ENCODE measurements at places on chromosomes 6 and 20.

- DNase-seq = no peak
Observed at GRCh38 chr6:119728935-119729334, 379.4 kb upstream of the MAN1A1 start.

DNA sequence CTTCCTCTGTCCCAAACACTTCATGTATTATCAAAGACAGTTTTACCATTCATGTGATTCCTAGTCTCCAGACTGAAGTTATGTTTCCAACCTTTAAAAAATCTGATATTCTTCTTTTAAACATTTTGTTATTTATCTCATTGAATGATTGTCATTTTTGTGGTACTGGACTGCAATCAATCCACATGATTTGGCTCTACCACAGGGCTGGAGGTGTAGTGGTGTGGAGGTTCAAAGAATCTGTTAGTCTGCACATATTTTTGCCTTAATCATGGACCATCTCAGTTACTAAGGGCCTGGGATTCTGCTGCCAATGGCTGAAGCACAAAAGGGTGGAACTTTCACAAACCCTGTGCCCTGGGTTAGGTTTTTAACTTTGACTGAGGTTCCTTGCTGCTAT, 164.1 kb upstream of the JAG1 start:
- no peak for DNase-seq

DNA sequence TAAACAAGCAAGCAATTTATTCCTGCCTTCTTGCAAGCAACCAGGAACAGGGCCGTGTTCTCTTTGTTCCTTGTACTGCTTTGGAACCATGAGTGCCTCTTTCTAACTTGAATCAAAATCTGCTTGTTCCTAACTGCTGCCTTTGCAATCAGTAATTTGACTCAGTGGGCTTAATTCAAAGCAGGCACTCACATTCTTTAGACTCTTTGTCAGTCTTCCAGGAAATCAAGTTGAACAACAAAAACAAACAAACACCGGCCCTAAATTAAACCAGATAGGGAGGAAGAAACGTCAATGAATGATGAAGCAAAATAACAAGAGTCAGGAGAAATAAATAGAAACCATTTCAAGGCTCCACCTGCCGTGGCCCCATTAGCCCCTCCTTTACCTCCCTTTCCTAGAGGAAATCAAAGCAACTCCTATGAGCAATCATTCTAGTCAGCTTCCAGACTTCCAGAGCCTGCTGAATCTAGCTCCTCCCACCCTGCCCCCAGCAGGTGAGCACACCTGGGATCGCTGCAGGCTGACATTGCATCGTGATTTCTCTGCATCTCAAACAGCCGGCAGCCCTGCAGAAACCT, 582.2 kb upstream of the FLRT3 start:
- no peak for DNase-seq

DNA sequence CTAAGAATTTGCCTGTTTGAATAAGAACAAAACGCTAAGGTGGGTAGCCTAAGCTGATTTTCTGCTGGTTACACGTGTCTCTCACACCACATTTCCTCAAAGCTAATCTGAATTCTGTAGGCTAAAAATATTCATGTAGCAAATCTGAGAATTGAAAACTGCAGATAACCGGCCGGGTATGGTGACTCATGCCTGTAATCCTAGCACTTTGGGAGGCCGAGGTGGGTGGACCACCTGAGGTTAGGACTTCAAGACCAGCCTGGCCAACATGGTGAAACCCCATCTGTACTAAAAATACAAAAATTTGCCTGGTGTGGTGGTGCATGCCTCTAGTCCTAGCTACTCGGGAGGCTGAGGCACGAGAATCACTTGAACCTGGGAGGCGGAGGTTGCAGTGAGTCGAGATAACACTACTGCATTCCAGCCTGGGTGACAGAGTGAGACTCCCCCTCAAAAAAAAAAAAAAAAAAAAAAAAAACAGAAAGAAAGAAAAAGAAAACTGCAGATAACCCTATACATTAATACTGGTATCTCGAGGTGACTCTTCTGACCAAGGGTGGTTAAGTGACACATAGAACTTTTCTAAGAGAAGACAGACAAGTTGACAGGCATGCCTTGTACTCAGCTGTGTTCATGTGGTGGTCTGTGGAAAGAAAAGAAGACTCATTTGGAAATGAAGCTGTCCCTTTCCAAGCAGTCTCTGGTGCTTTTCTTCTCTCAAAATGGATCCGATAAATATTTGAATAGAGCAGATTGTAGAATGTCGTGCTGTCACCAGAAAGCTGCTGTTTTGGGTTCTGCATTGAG, 24.7 kb upstream of the ASXL1 start:
- DNase-seq = no peak

DNA sequence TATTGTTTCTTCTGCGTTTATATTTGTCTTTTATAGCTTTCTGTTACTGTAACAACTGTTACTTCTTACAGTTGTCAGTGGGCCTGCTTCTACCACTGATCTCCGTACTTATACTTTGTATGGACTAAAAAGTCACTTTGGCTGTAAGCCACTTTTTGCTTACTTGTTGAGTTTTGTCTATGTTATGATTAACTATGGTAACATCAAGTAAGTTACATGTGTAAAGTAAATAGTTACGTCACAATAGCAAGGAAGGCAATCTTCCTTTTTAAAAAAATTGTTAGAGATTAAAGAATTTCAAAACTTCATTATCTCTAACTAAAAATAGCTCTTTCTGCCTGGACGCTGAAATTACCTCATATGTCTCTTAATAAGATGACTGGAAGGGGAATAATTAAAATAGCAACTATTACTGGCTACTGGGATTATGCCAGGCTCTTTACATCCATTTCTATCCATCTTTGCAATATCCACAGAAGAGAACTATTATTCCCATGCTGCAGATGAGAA, 10.9 kb downstream of the TFB1M start:
- DNase-seq = no peak

DNA sequence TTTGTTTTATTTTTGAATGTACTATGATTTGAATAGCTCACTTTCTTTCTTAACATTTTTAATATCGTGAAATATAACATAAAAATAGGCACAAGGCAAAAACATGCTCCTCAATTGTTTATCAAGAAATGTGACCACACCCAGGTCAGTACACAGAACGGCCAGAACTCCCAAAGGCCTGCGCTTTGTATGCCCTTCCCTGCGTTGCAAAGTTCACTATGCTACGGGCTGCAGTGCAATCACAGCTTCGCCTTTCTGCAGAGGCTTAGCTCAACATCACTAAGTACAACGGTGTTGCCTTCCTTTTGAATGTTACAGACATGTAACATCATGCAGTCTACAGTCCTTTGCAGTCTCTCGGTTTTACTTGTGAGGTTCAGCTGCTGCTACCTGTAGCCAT, 333.4 kb downstream of the THBS2 start:
- no peak for DNase-seq

GRCh38 chr6:119294984-119295383, 54.6 kb downstream of the MAN1A1 start:
- no peak for DNase-seq
